Mammary epithelial cell (primary cell): ENCODE measurements at places on chromosomes 12 and 14. TPM values are rescaled to one million over a fixed set of nuclear protein-coding genes. Genes with fewer than 3 reads are reported as not detected.
A peak's percentile ranks its signal among the peaks of the same experiment; 100 is the strongest.

DNA sequence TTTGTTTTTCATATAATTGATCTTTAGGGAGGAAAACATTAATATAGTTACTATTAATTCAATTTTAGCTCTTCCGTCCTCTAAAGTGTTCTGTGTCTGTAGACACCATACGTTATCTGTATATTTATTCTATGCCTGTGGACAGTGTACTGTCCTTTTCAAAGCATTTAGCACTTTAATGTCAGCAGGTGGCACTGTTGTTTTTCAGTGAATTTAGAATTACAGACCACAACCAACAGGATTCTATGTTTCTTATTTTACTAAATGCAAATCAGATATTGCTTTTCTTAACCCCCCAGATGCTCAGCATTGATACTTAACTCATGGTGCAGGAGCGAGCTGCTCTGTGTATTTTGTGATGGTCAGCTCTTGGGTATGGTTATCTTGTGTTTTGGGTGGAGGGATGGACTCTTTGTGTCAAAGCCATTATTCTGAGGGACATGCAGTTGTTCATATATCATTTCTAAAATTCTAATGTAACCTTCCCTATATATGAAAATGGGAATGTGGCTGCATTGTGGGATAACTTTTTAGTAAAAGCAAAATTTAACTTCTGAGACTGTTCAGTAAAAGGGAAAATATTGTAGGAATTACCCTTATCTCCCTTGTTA is 65.2 kb downstream of the PAPOLA start:
- DNase-seq, result no peak

DNA sequence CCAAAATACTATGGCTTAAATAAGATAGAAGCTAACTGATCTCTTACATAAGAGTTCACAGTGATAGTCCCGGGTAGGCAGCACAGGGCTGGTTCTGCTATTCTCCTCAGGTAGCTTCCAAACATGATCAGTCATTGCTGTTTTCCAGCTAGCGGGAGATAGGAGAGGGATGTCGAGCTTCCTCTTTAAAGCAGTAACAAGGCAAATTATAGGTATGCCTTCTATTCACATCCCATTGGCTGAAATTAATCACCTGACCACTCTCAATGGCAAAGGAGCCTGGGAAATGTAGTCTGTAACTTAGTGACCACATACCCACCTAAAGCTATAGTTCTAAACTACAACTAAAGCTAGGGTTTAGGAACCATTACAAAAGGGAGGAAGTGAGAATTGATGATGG is 34.5 kb upstream of the VRK1 start:
- DNase-seq, result peak; percentile 75

- no peak for DNase-seq
Measured at GRCh38 chr14:98252820-98253219, 1019.2 kb downstream of the BCL11B start.

- peak; percentile 45 for DNase-seq
Measured at GRCh38 chr12:2960390-2960956, 1.3 kb downstream of the TEAD4 start.

- peak; percentile 76 for DNase-seq
Measured at GRCh38 chr12:11814374-11814773, 164.9 kb downstream of the ETV6 start.

- DNase-seq, result no peak
Measured at GRCh38 chr12:104681012-104681690, 224.4 kb downstream of the CHST11 start.

DNA sequence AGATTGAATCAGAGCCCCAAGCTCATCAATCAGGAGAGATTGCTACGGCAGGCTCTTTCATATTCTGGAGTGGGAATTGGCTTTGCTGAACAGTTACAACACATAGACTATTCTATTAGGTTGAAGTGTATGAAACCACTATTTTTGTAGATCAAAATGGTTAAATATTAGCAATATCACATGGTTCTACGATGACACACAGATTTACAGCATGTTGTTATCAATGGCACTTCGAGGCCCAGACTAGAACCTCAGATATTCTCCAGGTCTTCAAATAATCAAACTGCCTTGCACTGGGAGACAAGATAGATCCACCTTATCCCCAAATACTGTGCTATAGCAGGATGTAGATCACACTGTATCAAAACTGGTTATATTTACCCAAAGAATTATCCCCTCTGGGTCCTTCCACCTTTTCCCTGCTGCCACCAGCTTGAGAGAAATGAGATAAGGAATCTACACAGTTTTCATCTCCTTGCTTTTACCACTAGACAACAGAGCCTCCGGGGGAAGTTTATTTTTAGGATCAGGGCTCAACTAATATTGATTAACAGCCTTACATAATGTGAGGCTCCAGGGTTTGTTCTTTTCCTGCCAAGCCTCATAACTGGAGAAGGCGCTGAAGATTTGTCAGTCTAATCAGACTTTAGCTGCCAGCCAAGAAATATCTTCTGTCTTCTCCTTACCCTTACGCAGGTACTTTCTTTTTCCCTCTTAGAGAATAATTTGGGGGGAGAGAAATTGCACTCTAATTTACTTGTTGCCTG is 507.1 kb downstream of the DIO2 start:
- DNase-seq, result no peak

- DNase-seq, result no peak
Measured at GRCh38 chr12:69844836-69845235, 19.8 kb downstream of the MYRFL start.

DNA sequence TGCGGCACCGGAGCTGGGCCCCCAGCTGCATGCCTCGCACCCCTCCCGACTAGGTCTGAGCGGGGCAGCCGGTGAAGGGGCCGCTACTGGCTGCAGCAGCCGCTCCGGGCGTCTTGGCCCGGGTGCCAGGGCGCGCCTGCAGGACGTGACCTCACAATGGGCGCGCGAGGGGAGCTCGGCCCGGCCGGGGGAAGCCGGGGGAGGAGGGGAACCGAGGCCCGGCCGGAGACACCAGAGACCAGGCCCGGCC is 353 bp downstream of the BAG5 start:
- no peak for DNase-seq

DNA sequence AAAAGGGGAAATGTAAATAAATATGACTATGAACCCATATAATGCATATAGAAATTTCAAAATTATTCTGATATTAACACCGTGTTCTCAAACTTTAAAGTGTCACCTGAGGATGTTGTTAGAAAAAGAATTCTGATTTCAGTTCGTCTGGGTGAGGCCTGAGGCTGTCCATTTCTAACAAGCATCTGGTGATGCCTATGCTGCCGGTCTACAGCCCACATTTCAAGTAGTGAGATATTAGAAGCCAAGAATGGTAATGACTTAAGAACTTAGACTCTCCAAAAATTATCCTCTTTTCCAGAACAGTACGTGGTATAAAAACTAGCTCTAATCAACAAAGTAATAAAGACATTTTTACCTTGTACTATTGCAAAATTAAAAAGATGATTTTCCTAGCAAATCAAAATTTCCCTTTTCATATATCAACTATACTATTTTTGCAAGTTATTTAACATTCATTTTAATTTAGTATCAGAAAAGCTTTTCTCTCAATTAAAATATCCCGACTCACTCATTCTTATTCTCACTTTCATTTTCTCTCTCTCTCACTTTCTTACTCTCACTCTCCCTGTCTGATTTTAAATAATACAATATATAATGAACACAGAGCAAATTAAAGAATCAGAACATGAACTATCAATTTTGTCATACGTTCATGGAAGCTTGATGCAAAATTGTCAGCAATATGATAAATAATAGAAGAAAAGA is 35.0 kb downstream of the PIK3C2G start:
- DNase-seq, result peak; percentile 44

- DNase-seq, result peak; percentile 52
Measured at GRCh38 chr14:87628129-87628528, 364.9 kb downstream of the GALC start.

DNA sequence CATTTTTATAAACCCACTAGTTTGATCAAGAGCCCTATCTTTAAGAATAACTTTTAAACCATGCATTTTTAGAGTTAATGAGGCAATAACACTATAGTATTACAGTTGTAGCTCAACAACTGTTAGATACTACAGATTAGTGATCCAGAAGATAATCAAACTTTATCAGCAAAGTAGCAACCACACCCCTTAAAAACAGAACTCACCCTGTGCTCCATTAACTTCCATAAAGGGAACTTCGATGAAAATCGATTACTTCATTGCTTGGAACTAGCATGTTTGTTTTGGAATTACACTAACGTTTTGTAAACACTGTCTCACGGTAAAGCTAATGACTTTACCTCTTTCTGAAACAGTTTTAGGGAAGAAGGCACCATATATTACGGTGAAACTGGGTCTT is 1.4 kb downstream of the SGPP1 start:
- no peak for DNase-seq

- DNase-seq, result peak; percentile 53
Measured at GRCh38 chr14:102675396-102675795, 82.9 kb downstream of the RCOR1 start.

- no peak for DNase-seq
Measured at GRCh38 chr12:109716092-109716479, 2.5 kb downstream of the FAM222A start.

DNA sequence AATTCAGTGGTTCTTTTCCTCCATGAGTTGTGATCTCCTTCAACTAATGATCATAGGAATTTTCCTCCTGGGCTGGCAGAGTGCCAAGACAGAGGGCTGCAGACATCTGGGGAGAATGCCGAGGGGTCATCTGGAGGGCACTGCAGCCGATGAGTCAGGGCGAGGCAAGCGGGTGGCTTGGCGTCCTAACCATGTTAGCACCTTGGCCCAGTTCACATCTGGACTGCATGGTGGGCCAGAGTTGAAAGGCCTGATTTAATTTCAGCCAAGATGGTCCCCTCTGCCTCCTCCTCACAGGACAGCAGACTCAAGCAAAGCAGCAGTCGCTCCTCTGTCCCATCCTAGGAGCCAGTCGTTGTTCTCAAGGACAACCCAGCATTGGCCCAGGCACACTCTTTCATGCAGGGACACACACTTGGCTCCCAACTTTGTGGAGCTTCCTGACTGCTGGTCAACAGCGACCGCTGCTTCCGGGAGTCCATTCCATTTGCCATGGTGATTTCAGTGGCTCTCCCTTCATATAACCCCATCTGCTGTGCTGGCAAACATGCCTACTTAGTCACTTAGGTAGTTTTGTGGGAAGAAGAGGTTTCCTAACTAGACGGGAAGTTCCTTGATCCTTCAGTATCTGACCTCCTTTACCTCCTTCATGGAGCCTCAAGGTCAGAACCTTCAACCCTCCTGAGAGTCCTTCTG is 161.8 kb downstream of the TTC8 start:
- peak; percentile 72 for DNase-seq

DNA sequence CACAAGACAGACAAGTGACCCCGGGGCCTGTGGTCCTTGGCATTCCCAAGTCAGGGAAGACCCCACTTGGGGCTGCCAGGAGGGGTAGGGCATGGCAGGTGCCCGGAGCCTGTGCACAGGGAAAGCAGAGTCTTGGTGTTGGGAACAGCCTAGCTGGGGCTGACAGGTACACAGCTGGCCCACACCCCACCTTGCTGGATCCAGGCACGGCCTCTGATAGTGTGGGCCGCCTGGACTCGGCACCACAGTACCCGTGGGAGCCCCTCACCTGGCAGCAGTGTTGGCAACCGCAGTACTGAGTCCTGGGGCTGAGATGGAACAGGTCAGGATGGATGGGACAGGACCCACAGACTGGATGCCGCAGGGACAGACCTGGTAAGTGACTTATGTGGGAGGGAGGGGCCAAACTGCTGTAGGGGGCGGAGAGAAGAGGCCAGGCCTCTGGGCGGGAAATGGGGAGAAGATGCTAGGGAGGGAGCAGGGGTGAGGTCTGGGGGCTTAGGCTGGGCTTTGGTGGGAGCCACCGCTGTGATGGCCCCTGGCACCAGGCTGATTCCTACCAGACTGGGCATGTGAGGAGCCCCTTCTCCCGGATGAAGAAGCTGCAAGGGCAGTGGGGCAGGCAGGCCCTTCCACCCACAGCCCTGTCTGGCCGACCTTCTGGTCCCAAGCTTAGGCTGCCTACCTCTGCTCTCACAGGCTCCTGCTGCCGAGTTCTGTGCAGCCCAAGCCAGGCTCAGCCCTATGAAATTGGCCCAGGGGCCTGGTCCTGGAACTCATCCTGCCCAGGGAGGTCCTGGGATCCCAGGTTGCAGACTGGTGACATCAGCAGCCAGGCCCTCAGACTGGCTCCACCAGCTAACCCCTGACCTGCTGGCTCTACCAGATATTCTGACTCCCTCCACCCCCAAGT is at the start of gene TGM1:
Gene TGM1 (minus strand): TSS at position 357 of the 913 bp plus-strand sequence. CDS start 825 bp downstream, outside the sequence.
- DNase-seq, result no peak

DNA sequence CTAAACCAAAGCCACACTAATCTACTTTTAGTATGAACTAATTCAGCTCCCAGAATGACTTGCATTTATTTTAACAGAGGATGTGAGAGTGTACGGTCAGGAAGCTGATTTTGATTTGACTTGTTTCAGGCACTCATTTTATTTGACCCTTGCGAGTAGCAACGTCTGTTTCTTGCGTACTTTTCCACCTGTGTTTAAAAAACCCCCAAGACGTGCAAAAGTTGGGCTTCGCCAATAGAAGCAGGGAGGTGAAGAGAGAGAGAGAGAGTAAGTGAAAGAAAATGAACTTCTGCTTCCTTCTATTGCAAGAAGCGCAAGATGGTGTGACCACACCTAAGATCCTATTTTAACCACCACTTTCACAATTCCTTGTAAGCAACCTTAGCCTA is 6.7 kb upstream of the SLC15A4 start:
- no peak for DNase-seq

DNA sequence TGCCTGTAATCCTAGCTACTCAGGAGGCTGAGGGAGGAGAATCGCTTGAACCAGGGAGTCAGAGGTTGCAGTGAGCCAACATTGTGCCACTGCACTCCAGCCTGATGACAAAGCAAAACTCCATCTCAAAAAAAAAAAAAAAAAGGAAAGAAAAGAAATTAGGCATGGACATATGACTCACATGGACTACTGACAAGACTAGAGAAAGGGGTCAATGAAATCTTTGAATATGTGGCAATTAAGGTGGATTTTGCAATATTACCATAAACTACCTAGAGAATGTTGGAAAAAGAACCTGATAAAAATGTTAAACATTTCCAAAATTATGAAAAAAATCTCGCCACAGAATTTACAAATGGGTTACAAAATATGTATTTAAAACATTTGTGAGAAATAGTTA is 873.6 kb downstream of the C12orf50 start:
- DNase-seq, result peak; percentile 57

- DNase-seq, result no peak
Measured at GRCh38 chr12:111209811-111210210, 159.1 kb downstream of the PHETA1 start.

DNA sequence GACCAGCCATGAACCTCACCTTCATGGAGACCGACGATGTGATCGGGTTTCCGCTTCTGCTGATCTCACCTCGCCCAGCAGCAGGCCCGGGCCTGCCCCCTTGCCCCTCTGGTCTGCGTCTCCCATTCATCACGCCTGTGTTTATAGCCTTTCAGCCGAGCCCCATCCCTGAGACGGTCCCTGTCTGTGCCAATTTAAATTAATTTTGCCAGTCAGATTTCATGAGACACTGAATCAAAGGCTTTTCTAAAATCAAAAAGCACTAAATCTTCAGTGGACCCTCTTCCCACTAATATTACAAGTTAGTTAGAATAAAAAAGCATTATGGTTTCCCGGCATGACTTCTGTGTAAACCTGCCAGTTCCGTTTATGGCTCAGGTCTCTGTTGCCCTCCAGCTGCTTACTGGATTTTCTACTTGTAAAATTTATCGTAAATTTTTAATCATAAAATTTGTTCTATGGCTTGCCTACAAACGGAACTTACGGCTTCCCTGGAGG is 155.9 kb downstream of the ESRRB start:
- no peak for DNase-seq

- DNase-seq, result no peak
Measured at GRCh38 chr14:96497586-96497985, 4.6 kb upstream of the PAPOLA start.

Gene ARHGAP5
- 107 and 168 TPM in 2 replicates for total RNA-seq

Gene B4GALNT3
- total RNA-seq, result 5.1 and 5.4 TPM in 2 replicates

Gene IRAK3
- total RNA-seq, result 0.50 TPM

Gene C12orf60
- 0.83 TPM for total RNA-seq

Gene ANKS1B
- total RNA-seq, result 1.3 TPM

Gene KRT79
- not detected in 2 replicates for total RNA-seq

Gene SLC41A2
- 8.3 and 11.9 TPM in 2 replicates for total RNA-seq

Gene SPIC
- not detected for total RNA-seq
